Stimulated activated CD4-positive, alpha-beta T cell treated with anti-CD3 and anti-CD28 coated beads, Interleukin-4, amount 100 ng/mL, for 1 hour (primary cell): ENCODE measurements at places on chromosomes 16 and 17.

DNA sequence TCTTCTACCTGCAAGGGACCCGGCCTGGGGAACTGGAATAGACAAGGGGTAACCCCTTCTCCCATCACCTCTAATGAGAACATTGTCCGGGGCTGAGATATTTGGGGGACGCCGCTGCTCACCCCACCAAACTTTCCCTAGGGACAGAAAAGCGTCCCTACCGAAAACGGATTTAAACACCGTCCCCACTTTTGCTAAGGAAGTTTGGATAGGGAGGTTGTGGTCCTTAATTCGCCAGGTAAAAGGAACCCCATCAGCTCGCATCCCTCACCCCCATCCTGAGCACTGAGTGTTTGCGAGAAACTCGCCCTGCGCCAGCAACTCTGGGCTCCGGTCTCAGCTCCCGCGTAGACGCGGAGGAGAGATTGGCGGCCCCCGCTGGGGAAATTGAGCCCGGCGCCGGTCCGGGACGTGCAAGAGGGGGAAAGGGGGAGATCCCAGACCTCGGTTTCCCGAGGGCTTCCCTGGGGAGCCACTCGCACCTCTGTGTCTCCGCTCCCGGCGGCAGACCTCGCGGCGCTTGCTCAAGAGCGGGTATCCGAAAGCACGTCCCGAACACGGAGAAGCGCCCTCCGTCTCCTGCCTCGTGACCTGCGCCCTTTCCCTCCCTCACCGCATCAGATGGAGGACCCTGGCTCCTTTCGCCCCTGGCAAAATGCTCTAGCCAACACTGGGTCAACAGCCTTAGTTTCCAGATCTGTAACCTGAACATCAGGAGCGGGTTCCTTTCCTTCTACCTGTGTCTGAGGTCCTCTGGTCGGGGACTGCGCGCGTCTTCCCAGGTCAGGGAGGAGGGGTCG, 3.1 kb upstream of the SOX9 start:
- no peak for DNase-seq

DNA sequence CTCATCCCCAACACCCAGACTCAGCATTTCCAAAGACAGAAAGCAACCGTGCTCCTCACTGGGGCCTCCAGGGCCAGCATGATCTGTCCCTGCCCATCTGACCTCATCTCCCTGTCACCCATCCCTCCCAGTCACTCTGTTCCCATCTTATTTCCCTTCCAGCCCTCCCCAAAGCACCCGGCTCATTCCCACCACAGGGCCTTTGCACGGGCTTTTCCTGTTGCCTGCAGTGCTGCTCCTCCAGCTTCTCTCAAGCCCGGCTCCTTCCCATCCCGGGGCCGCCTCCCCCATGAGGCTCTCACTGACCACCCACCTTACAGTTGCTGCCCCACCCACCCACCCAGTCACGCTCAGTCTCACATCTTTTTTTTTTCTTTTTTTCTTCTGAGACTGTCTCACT, 54.8 kb downstream of the RMI2 start:
- DNase-seq: no peak

DNA sequence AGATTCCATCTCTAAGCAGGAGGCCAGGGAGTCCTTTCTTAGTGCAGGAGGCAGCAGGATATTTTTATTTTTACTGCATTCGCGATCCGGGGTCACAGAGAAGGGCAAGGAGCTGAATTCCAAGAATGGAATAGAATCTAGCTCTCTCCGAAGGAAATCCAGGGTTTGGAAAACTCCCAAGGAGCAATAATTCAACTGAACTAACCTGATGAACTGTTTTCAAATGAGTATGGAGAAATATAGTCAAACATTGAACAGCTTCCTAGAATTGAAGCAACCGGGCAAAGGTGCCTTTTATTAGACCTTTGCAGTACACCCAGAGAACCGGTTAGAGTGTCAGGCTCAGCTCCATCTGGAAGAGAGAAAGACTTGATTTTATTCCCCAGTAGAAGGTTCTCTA, 120.7 kb upstream of the MAF start:
- DNase-seq: no peak

DNA sequence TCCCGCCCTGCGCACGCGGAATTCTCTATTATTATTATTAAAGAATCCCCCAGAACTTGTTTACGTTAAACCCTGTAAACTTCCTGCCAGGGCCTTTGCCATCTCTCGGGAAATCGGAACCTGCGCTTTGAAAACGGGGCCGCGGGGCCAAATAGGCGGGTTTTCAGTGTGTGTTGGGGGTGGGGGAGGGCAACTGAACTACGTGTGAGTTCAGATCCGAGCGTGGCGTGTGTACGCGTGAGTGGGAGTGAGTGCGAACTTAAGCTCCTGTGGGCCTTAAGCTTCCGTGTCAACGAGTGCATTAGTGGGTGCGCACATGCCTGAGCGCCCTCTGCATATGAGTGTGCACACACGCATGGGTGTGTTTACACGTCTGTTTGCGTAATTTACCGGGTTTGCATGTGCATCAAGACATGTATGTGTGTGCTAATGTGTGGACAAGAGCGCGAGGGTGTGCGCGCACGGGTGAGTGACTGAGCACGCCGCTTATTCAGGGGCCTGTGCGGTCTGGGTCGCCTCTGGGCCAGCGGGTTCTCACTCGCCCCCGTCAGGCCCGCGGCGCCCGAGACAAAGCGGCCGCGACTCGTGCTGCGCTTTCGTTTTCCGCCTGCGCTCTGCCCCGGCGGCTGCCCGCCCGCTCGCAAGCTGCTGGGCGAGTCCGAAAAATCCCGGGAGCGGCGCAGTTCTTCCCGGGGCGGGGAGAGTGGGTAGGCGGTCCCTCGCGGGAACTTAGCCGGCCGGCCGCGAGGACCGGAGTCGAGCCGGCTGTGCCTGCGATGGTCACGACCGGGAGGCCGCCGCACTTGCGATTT, 1.2 kb upstream of the FOXF1 start:
- DNase-seq: no peak

GRCh38 chr17:31798205-31798724, 60.8 kb downstream of the COPRS start:
- no peak for DNase-seq

GRCh38 chr17:62617894-62618472, 9.5 kb upstream of the MRC2 start:
- DNase-seq: no peak

DNA sequence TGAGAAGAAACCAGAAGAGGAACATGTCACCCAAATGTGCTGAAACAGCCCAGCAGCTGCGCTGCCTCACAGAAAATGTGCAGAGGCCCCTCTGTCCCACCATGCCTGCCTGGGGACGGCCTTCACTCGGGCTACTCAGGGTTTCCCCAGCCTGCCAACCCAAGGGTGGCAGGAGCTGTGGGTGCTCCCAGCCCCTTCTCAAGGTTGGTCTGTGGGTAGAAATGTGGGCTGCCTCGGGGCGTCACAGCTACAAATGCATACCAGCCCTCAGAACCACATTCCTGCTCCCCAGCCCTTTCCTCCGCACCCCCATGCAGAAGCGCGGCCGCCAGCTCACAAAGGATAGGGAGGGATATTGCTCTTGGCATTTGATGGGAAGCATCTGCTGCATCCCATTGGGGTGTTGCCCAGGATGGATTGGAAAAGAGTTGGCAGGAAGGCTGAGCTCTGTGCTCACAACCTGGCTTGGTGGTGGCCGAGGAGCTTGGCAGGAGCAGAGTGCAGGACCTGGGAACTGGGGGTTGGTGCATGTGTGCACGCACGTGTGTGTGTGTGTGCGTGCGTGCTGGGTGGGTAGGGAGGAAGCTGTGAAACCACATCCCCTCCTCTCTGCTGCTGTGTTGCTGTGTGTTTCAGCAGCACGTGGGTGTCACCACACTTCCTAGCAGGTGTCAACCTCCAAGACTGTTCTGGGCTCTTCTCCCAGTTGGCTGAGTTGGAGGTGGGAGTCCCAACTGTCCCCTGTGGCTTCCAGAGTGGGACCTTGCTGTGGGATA, 304.4 kb downstream of the SEC14L1 start:
- DNase-seq: peak; percentile 79
